ENCODE measurements at places on chromosomes 5 and 9.

GRCh38 chr9:129220771-129221170 lies 42.7 kb upstream of the IER5L start:
- DNase-seq = no peak

DNA sequence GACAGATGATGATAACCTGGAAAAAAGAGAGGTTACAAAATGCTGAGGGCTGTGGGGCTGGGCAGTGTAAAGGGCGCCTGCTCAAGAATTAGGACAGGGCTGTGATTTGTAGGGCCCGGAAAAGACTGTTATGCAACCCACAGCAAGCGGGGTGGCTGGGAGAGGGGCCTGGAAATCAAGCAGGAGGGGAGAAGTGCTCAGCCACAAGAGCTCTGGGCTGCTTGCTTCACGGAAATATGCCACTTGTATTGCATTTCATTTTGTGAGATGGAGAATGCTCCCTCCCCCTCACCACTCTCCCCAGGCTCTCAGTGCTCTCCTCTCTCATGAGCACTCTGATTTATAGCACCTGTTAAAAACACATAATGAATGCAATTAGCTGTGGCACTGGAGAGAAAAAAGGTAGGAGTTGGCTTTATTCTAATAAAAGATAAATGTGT lies 8.4 kb upstream of the HAND1 start:
- no peak for DNase-seq

GRCh38 chr5:154620411-154620810 lies 134.8 kb upstream of the LARP1 start:
- no peak for DNase-seq

DNA sequence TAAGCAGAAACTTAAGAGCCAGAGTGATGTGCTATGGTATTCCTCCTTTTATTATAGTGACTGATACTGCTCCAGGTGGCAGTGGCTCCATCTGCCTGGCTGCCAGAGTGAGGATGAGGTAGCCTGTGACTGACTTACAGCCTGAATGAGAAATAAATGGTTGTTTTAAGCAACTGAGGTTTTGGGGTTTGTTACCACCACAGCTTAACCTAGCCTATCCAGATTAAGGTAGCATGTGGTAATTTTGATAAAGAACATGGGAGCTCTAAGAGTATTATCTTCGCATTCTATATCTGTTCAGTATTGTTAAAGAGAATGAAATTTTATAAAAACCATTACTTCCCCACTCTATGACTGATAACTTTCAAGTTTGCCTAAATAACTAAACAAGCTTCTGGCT lies 39.0 kb downstream of the GOLPH3 start:
- no peak for DNase-seq

DNA sequence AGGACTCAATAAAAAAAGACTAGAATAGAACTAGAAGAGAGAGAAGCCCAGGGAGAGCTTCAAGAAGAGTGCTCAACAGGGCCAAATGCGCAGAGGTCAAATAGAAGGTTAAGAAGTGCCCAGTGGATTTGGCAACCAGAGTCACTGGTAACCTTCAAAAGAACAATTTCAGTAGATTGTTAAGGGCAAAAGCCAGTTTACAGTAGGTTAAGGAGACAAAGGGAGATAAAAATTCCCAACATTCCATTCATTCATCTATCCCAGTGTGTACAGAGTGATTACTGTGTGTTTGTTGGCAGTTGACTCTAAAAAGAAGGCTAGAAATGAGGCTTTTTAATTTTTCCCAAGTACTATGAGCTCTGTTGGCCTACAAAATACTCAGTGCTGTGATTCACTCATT lies 69.4 kb downstream of the RIGI start:
- no peak for DNase-seq

GRCh38 chr9:81076131-81076530 lies 613.2 kb downstream of the TLE1 start:
- DNase-seq = no peak

All from germinal center (tissue), 1 donor.